ENCODE measurements at places on chromosomes 7 and 10. TPM values are rescaled to one million over a fixed set of nuclear protein-coding genes. Genes with fewer than 3 reads are reported as not detected.

Gene CBX3
- 214 TPM for polyA plus RNA-seq

Gene CALN1
- polyA plus RNA-seq, result 0.09 TPM

Gene GNAT3
- 0.57 TPM for polyA plus RNA-seq

Gene EPC1
- 41.3 TPM for polyA plus RNA-seq

Gene GRID1
- polyA plus RNA-seq, result 1.7 TPM

Gene FAM20C
- polyA plus RNA-seq, result 57.2 TPM

Gene EBLN1
- not detected for polyA plus RNA-seq

Gene SHTN1
- 37.2 TPM for polyA plus RNA-seq

Gene GNAI1
- polyA plus RNA-seq, result 25.4 TPM

Gene DRGX
- polyA plus RNA-seq, result 0.78 TPM

Gene NEUROD6
- polyA plus RNA-seq, result 1.6 TPM

Gene ICA1
- polyA plus RNA-seq, result 51.6 TPM

GRCh38 chr10:122733443-122733842, 33.8 kb upstream of the C10orf120 start:
- no peak for DNase-seq

GRCh38 chr7:150735596-150736358, 1.4 kb upstream of the GIMAP5 start:
- DNase-seq, result no peak

DNA sequence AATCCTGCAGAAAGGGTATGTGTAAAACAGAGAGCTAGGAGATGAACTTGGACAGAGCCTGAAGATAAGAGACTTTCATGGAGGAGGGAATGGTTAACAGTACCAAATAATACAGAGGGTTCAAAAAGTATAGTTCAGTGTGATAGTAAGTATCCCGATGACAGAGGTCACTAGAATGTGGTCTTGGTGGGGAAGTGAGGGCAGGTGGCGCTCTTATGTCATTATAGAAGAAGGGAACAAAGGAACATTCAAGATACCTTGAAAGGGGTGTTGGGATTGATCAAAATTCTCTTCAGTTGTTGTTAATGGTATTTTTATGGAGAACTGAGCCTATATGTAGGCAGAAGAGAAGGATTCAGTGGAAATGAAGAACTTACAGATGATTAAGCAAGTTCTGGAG, 312.5 kb downstream of the SUGCT start:
- no peak for DNase-seq

- DNase-seq, result no peak
Measured at GRCh38 chr10:78478919-78479318, 445.3 kb downstream of the RPS24 start.

DNA sequence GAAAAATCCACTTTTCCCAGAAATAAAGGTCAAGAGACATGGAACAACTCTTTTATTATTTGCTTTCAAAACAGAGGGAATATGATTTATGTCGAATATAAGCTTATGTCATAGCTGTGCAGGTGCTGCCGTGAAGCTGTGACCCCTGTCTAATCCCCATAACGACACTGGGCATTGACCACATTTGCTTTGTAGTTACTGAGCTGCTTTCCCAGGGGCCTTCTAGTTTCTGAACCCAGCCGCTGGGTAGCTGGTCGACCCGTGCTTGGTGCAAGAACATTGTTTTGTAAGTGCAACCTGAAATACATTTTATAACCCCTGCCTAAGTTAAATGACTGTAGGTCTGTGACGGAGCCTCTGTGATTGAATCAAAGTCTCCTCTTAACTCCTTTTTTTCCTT, 144.9 kb upstream of the HDAC9 start:
- DNase-seq, result no peak

GRCh38 chr10:36033808-36034207, 391.7 kb upstream of the FZD8 start:
- DNase-seq, result no peak

DNA sequence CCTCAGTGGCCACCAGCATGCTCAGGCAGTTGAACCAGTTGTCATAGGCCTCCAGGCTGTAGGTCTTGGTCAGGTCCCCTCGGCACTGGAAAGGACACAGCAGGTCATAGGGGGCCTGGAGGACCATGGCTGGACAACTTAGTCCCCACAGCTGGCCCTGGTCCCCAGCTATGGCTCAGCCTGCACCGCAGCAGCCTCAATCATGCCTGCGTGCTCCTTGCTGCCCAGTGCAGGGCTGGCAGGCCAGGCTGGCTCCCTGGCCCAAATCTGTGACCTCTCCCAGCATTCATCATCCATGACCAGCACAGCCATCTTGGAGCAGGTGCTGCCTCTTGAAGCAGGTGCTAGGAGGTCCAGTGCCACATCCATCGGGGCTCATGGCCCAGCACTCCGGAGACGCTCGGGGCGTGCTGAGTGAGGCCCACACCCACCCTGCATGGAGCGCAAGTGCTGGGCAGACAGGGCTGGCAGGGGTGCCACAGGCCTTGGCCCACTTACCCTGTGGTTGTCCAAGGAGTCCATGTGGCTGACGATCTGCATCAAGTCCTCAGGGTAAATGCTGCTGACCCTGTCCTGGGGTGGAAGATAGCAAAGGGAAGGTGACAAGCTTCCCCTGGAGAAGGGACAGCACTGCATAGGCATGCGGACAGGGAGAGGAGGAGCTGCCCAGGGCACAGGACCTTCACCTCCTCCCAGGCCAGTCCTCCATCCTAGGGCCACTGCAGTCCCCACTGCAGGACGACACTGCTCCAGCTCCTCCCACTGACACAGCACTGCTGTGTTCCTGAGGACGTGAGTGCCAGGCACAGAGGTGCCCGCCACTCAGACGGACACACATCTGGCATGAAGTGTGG, 61.7 kb downstream of the CSGALNACT2 start:
- DNase-seq, result no peak

DNA sequence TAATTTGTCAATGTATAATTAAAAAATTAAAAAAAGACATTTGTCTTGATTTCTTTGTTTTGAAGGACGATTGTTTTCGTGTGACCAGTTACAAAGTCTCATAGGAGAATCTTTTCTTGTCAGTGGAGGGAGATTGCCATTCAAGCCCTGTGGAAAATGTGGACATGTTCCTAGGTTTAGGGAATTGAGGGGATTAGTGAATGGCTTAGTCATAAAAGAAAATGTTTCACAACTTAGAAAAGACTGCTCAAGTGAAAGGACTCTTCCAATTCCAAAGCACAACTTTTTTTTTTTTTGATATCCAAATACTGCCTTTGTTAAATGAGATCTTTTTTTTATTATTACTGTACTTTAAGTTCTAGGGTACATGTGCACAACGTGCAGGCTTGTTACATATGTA, 140.7 kb upstream of the HABP2 start:
- no peak for DNase-seq

GRCh38 chr10:22912763-22913384, 15.0 kb upstream of the ARMC3 start:
- no peak for DNase-seq

DNA sequence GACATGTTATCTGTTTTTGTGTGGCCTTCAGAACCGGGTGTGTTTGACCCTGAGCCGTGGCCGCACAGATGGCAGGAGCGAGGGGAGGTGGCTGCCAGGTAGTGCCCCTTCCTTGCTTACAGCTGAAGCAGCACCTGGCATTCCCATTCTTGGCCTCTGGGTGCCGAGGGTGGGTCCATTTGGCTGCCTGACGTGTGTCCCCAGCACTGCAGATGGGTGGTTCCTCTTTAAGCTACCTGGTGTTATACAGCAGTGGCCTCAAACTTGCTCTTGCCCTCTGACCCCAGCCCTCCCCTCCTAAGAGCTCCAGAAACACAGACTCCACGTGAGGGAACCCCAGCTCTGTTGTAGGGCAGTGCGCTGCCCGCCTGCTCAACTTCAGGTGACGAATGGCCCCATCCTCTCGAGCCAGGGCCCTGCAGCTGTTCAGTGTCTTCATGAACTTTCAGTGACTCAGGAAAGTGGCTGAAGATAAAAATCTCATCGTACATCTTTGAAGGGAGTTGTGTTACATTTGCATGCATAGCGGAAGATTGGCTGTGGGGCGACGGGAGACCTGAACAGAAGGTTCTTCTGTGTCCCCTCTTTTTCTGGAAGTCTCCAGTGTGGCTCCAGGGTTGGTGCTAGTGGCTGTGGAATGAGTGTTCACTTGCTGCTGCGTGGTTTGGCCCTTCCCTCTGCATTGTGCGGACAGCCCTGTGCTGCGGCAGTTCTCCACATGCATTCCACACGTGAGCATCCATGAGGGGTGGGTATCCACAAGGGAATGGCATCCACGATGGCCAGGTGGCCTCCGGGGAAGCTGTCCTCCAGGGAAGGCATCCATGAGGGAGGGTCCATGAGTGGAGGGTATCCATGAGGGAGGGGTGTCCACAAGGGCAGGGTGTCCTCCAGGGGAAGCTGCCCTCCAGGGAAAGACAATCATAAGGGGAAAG, 91.6 kb downstream of the INPP5A start:
- DNase-seq, result no peak

DNA sequence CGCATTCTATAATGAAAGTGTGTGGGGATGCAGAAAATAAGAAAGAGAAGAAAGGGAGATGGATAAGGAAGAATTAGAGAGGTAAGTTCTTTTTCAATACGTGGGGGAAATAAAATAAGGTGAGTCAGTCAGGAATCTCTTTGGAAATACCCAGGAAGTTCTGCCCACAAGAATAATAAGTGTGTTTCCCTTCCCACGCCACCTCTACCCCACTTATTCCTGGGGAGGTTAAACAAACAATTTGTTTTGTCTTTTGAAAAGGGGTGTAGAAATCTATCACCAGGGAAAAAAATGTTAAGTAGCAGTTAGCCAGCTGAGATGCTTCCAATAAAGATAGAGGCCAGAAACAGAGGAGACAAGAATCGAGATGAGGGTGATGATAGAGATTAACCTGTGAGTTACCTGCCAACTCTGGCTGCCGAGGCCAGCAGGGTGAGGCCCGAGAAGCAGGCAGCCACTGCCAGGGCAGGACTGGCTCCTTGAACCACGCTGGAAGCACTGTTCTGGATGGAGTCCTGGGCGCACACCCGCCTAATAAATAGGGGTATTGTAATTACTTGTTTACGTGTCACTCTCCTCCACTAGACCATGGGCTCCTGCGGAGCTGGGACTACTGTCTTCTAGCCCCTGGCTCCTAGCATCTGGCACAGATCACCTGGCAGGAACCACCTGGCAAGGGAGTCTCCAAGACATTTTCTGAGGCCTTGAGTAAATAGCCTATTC, 191.3 kb downstream of the FGFR2 start:
- DNase-seq, result no peak

DNA sequence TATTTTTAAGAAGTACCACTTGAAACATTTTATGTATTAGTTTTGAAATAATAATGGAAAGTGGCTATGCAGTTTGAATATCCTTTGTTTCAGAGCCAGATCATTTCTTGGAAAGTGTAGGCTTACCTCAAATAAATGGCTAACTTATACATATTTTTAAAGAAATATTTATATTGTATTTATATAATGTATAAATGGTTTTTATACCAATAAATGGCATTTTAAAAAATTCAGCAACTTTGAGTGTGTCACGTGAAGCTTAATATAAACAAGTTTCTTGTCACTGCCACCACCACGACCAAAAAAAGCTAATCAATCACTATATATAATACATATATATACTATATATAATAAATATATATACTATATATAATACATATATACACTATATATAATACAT, 4.8 kb downstream of the IL6 start:
- DNase-seq, result no peak

Measured in large intestine (tissue), 12 donors.